ENCODE measurements at places on chromosomes 7 and 10.

- no peak for DNase-seq
These were observed 28.5 kb downstream of the NAPEPLD start for GRCh38 chr7:103120362-103120761.

DNA sequence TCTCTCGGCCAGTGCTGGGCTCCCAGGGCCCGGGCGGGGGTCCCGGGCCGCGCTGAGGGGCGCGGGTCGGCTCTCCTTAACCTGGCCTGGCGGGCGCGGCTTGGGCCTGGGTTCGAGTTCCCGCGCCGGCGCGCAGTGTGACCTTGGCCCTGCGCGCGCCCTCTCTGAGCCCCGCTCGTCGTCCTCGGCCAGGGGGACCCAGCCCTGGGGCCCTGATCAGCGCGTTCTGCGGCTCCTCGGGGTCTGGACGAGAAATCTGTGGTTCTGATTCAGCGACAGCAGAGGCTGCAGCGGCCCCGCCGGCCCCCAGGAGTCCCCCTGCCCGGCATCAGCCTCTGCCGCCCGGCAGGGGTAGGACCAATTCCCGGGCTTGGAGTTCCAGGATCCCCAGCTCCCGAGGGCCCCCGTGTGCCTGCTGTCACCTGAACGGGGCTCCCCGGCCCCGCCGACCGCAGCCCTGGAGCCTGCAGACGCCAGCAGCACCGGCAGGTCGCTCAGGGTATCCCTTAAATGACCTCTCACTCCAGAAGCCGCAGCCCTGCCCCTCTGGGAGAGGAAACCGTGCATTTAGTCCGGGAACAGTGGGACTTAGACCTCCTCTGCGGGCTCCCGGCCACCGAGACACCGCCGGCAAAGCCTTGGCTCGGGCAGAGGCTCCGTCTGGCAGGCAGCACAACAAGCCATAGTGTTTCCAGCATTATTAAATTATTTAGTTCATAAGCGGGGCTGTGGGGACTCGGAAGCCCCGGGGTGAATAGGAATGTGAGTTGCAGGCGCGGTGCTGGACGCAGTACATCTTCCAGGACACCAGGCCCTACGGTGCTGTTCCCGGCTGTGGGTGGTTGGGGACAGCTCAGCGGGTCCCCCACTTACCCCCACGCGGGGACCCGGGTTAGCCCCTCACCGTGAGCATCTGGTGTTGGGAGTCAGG is 572 bp downstream of the CHST12 start:
- no peak for DNase-seq

GRCh38 chr10:13518076-13518692 is 10.6 kb downstream of the BEND7 start:
- no peak for DNase-seq

- DNase-seq = no peak
These were observed 1220.8 kb downstream of the TYW1 start for GRCh38 chr7:68217426-68217825.

DNA sequence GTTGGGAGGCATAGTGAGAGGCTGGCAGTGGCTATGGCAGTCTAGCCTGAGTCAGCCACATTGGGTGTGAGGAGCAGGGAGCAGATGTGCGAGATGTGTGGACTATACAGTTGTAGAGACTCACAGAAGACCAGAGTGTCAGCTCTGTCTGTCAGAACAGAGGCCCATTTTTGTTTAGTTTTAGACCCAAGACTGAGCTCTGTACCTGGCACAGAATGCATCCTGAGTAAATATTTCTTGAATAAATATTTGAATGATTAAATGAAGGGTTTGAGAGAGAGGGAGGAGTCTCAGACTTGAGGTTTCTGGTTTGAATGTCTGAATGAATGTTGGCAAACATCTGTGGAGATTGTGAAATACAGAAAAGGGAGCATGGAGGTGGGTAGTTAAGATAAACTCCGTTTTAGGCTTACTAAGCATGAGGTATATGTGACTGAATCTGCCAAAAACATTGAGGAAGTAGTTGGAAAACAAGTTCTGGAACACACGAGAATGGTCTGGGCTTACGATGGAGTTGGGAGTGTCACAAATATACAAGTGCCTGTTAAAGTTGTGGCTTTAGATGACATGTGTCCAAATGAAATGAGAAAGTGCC is 3.6 kb downstream of the SEC23IP start:
- DNase-seq = no peak

DNA sequence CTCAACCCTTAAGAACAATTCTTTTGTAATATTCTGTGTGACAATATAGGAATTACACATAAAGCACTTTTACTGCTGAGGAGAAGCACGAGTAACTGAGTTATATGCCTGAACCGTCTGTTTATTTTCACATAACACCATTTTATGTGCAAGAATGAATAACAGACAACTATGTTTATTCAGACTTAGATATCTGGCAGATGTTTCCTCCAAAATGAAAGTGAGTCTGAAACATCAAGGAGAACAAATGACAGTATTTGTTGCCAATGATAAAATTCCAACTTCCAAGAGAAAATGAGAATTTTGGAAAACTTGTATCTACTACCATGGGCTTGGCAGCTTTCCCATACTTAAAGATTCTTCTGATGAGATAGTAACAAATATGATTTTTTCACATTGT is 51.4 kb downstream of the DNMBP start:
- no peak for DNase-seq

GRCh38 chr7:44757311-44757710 is 8.7 kb downstream of the ZMIZ2 start:
- DNase-seq = no peak

DNA sequence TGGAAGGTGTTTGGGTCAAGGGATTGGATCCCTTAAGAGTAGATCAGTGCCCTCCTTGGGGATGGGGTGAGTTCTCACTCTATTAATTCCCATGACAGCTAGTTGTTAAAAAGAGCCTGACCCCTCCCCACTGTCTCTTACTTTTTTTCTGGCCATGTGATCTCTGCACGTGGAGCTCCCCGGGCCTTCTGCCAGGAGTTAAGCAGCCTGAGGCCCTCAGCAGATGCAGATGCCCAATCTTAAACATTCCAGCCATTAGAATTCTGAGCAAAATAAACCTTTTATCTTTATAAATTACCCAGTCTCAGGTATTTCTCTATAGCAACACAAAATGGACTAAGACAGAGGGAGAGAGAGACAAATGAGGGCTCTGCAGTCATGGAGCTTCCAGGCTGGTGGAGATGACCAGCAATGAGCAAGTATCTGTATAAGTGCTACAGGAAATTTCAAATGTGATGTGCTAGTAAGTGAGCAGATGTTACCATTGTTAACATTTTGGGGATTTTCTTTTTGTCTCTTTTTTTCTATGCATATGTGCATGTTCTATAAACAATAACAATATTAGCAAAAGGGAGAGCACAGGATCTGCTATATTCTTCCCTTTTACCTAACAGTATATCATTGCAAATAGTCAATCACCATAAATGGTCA is 26.7 kb downstream of the PLPP4 start:
- DNase-seq = no peak

DNA sequence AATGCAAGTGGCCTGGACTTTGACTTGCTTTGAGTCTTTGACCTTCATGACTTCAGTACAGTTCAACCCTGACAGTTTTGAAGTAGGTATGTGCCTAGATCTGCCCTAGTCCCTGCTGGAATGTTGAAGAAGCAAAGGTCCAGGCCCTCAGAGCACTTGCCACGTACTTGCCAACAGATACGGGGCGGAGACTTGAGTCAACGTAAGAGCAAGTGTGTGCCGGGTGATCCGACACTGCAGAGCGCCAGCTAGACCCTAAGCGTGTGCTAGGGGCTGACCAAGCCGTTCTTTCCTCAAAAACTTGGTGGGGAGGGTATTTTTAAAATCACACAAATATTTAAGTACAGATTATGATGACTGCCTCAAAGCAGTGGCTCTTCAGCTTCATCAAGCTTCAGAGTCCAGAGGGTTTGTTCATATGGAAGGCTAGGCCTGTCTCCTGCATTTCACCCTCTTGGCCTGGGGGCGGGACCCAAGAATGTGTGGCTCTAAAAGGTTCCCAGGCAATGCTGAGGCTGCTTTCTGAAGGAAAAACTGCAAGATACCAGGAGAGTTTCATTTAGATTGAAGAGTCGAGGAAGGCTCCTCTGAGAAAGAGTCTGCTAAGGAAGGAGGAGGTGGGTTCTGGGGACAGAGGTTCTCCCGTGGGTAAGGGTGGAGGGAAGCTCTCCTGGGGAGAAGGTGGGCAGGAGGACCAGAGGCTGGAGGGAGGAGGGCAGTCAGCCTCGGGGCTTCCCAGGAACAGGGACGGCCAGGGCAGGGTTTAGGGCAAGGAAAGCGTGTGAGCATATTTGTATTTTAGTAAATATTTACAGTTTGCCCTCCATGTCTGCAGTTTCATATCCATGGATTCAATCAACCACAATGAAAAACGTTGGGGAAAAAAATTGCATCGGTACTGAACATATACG is 160.3 kb downstream of the EGFR start:
- no peak for DNase-seq

GRCh38 chr7:12139416-12139815 is 71.7 kb upstream of the TMEM106B start:
- no peak for DNase-seq

GRCh38 chr10:94065362-94065761 is 71.6 kb downstream of the PLCE1 start:
- DNase-seq = no peak

GRCh38 chr7:151235091-151235787 is 3.0 kb downstream of the CHPF2 start:
- DNase-seq = no peak

GRCh38 chr7:98420966-98421612 is 20.2 kb upstream of the BAIAP2L1 start:
- DNase-seq = peak; percentile 51

GRCh38 chr7:130904031-130904757 is 170.2 kb upstream of the KLF14 start:
- no peak for DNase-seq

- DNase-seq = no peak
These were observed 113.5 kb downstream of the SORBS1 start for GRCh38 chr10:95447685-95448084.

GRCh38 chr10:132961420-132961786 is 19.0 kb upstream of the CFAP46 start:
- DNase-seq = no peak

GRCh38 chr7:118183428-118183785 is 557 bp upstream of the LSM8 start:
- DNase-seq = no peak

GRCh38 chr10:546451-546850 is 143.0 kb downstream of the DIP2C start:
- no peak for DNase-seq

- peak; percentile 62 for DNase-seq
These were observed 17.0 kb downstream of the ATE1 start for GRCh38 chr10:121910673-121911420.
